ENCODE measurements at places on chromosomes 1 and 21. TPM values are rescaled to one million over a fixed set of nuclear protein-coding genes. Genes with fewer than 3 reads are reported as not detected.

Gene KCNA3
- 2.0 TPM for total RNA-seq

DNA sequence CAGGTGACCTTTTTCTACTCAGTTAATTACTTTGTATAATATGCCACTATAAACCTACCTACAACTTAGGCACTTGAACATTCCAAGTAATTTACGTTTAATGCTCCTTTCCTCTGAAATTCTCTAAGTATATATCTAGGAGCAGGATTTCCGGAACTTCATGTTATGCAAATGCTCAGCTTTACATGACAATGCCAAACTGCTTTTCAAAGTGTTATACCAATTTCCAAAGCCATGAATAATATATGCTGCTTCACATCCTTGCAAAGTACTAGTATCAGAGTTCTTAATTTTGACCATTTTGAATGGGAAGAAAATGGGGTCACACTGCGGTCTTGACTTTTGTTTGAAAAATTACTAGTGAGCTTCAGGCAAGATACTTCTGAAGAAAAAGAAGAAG, 5.8 kb upstream of the XCL1 start:
- no peak for DNase-seq

Gene CSDE1
- 622 TPM for total RNA-seq

- DNase-seq = peak; percentile 72
These were observed 82.5 kb upstream of the ZNF648 start for GRCh38 chr1:182143825-182144645.

DNA sequence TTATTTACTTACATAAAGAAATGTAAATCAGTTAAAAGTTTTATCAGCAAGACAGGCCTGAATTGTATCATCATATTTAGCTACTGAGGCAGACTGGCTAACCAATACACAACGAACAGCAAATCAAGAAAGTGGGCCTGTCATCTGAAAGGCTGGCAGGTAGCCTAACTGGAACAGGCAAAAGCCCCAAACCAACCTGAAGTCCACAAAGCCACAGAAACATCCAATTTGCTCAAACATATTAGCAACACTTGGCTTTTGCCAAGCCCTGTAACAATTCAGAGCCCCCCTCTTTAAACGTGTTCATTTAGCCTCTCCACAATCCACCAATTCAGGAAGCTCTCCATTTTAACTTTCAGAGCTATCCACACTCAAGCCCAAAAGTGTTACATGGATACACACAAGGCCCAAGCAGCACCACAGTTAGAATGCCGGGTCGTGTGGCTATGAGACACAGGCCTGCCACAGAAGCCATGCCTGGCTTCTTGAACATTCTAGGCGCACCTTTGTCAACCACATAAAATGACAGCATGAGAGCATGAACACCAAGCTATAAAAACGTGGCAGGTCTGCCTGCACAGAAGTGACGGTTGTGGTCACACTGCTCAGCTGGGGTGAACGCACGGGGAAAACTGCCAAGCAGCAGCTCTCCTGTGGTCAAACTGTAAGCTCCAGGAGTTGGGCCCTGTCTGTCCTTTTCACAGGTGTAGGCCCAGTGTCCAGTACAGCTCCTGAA, 49.3 kb downstream of the CD34 start:
- no peak for DNase-seq

Gene SERBP1
- total RNA-seq = 122 TPM

Gene CFAP74
- not detected for total RNA-seq

GRCh38 chr21:34865400-34866241, 183.5 kb downstream of the RUNX1 start:
- peak; percentile 58 for DNase-seq

DNA sequence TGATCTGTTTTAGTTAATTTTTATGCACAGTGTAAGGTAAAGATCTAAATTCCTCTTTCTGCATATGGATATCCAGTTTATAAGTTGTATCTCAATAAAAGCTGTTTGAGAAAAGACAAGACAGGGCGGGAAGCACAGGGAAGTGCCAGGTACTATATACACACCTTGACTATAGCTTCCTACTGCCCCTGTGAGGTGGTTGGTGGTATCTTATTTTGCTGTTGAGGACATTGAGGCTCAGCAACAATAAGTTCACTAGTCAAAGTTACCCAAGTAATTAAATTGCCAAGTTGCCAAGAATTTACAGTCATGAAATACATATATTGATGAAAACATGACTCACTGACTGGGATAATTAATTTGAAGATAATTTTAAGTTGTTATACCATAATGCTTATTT, 109.1 kb downstream of the CD247 start:
- DNase-seq = no peak

DNA sequence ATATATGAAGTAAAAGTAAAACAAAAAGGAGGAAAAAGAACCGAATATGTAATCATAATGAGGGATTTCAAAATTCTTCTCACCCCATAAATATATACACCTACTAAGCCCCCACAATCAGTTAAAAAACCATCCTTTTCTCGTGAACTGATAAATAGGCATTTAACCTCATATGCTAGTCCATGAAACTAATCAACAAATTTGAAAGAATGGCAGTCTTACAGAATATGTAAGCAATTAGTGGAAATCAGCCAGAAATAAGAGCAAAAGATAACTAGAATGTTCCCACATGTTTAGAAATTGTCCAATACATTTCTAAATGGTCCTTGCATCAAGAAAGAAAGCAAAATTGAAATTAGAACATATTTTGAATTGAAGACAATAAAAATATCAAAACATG, 849.4 kb upstream of the CXADR start:
- no peak for DNase-seq

- DNase-seq = peak; percentile 63
These were observed 4.0 kb downstream of the FGR start for GRCh38 chr1:27630859-27631491.

DNA sequence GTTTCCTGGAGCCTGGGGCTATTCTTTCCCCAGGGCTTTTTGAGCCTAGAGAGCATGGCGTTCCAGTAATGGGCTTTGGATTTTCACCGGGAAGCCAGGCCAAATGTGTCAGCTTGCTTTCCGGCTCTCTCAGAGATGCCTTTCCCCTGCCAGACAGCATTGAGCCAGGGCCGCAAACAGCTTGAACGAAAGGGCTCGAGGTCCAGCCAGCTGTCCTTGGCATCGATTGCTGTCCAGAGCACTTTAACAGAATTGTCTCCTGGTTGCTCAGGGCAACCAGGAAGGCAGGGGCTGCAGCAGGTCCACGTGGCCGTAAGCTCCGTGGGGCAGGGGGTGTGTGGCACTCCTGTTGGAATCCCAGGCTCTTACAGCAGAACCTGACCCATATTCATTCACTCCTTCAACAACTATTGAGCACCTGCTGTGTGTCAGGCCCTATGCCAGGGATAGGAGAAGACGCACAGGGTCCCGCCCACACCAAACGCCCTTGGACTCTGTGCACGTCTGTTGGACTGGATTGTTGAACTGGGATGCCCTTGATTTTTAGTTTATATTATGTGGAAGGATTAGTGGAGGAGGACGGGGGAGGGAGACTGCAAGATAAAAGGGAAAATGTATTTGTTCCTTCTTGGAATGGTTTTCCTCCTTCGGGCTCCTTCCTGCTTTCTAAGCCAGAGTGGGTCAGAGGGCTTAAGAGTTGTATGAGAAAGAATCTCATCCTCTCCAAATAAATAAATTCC, 38.7 kb upstream of the EFHD2 start:
- DNase-seq = peak; percentile 67

DNA sequence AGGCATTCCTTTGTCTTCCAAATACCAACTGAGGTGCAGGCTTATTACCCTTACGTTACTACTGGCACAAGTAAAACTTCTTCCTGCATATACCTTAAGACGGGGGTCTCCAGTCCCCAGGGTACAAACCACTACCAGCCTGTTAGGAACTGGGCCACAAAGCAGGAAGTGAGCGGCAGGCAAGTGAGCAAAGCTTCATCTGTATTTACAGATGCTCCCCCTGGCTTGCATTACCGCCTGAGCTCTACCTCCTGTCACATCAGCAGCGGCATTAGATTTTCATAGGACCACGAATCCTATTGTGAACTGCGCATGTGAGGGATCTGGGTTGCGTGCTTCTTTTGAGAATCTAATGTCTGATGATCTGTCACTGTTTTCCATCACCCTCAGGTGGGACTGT, 113.1 kb downstream of the SLC45A1 start:
- no peak for DNase-seq

GRCh38 chr1:223248001-223248769, 105.1 kb upstream of the TLR5 start:
- no peak for DNase-seq

Gene KIAA1614
- total RNA-seq = 8.2 TPM

- no peak for DNase-seq
These were observed 74.8 kb downstream of the ELAVL4 start for GRCh38 chr1:50183378-50184133.

DNA sequence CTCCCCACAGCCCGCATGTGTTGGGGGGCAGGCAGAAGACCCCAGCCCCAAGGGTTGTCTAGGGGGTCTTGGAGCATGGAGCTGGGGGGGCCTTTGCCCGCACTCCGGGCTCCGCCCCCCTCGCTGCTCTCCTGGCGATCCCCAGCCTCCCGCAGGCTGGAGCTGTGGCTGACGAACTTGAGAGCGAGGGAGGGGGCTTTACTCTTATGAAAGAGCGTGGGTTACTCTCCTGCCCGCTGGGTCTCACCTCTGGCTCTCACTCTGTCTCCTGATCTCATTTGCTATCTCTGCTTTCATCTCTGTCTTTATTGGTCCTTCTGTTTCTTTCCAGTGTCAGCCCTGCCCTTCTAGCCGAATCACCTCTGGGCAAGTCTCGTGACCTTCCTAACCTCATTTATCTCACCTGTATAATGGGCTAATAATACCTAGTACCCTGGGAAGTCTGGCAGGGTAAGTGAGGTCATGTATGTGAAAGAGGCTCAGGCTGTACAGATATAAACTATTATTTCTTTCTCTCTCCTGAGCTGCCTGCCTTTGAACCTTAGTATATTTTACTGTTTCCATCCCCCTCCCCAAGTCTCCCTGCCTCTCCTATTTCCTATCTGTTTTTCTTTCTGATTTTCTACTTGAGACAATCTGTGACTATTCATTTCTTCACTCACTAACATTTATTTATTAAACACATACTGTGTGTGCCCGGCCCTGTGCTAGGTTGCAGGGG, 731 bp downstream of the EFNA4 start:
- no peak for DNase-seq

DNA sequence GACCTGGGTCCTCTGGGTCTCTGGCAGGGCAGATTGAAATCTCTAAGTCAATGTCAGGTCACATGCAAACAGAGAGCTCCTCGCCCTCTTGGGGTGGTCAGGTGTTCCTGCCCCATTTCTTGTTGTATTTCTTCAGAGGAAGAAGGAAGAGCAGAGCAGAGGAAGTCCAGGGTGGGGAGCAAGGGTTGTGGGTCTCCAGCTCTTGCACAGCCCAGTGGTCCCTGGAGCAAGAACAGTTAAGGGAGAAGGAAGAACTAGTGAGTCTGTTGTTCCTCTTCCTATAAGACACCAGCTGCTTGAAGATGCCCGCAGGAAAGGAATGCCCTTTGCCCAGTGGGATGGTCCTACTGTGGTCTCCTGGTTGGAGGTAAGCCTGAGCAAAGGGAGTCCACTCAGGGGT, 26.3 kb downstream of the MYOG start:
- DNase-seq = no peak

Gene PLCH2
- 0.74 TPM for total RNA-seq

DNA sequence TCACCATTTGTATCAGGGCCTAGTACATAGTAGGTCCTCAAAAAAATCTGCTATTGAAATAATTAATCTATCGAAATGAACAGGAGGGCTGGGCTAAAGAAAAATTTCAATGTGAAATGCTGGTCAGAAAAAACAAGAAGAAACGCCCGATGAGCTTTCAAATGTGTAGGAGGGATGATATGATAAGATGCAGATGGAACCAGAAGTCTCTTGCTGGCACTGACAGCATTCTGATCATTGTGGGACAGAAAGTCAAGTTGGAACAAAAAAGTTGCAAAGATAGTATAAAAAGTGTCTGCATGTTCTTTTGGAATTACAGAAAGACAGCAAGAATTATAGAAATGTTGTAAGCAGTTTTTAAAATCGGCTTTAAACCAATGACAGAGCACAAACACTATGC, 11.1 kb downstream of the G0S2 start:
- DNase-seq = no peak

DNA sequence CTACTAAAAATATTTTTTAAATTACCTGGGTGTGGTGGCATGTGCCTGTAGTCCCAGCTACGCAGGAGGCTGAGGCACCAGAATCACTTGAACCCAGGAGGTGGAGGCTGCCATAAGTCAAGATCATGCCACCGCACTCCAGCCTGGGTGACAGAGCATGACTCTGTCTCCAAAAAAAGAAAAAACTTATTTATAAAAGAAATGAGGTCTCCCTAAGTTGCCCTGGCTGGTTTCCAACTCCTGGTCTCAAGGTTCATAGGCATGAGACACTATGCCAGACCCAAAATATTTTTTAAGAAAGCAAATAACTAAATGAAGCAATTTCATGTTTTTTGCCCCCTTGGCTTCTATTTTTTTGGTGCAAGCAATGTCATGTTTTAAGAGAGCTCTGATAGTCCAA, 32.9 kb downstream of the EIF4G3 start:
- no peak for DNase-seq

DNA sequence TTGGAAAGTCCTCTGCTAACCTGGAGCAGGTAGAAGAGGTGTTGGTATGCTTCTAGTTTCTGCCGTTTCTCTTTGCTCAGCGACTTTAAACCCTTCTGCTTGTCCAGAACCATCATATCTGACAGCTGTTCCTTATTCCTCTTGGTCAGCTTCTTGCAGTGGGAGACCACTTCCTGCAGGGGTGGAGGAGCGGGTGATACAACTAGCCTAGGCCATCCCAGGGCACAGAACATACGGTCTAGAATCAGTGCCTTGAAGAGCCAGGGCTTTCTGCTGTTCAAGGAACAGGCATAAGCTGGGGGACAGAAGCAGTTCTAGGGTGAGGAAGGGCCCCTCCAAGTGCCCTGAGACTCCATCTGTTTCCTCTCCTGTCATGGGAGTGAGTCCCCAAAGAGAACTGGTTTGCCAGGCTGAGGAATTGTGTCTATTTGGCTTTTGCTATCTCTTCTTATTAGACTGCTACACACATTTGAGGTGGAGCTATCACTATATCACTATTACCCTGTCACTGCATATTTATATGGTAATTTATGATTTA, 32.5 kb downstream of the IQGAP3 start:
- DNase-seq = no peak

Gene KCNE2
- not detected for total RNA-seq

- no peak for DNase-seq
These were observed 130.8 kb downstream of the HFM1 start for GRCh38 chr1:91273875-91274274.

- no peak for DNase-seq
These were observed 406.7 kb downstream of the DISC1 start for GRCh38 chr1:232033285-232033684.

DNA sequence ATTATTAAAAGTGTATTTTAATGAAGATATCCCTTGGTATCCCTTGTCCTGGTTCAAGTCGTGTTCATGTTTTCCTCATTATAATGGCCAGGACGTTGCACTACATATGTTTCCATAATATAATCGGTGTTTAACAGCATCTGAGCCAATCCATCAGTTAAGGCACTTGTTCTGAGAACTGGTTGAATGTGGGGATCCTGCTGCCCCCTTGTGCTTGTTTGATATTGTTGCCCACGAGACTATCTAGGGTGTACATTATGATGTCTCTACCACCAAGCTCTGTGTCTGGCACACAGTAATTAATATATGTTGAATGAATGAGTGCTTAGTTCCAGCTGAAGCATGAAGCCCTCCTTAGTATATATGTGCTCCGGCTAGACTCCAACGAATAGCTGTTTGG, 193.0 kb downstream of the CACNA1E start:
- no peak for DNase-seq

- peak; percentile 7 for DNase-seq
These were observed 4.3 kb upstream of the SLX9 start for GRCh38 chr21:44935533-44935927.

Gene CRNN
- not detected for total RNA-seq

- no peak for DNase-seq
These were observed 1044.4 kb downstream of the ADGRL2 start for GRCh38 chr1:82844911-82845827.
